ENCODE measurements at places on chromosomes 1 and 21. TPM values are rescaled to one million over a fixed set of nuclear protein-coding genes. Genes with fewer than 3 reads are reported as not detected.

- no peak for DNase-seq
Measured at GRCh38 chr1:198595765-198596164, 43.1 kb upstream of the PTPRC start.

LORICRIN gene
- total RNA-seq, result not detected

GRCh38 chr1:230753586-230754251 is 6.5 kb downstream of the CAPN9 start:
- DNase-seq, result no peak

DNA sequence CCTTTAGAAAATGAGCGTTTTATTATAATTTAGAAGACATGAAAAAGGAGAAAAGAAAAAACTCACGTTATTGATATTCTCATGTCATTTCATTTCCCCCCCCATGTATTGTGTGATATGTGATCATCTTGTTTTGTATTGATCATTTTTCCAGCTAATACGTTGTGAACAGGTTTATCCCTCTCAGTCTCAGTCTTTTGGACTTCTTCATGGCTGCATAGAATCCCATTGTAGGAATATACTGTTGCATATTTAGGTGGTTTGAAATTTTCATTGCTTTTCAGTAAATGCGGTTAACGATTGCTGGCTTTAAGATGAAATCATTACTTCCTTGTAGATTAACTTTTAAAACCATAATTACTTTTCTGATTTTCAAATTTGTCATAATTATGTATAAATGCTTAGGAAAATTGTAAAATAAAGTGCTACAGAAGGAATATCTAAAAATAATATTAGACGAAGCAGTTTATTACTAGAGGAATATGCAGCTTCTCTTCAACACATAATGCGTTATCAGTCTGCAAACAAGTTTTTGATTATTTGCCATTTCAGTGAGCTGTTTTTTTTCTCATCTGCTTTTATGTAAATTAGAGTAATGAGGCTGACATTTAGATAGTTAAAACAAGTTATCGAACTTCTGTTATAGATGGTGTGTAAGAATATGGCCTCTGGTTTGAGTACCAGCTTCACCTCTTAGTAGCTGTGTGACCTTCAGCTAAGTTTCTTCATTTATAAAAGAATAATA is 1.8 kb downstream of the SON start:
- no peak for DNase-seq

S100A1 gene
- 22.2 TPM for total RNA-seq

- no peak for DNase-seq
Measured at GRCh38 chr1:159939678-159940002, 5.8 kb downstream of the IGSF9 start.

SDCCAG8 gene
- 37.7 TPM for total RNA-seq

PCAT6 gene
- not detected for total RNA-seq

FAM167B gene
- total RNA-seq, result 0.71 TPM
